A172 (cell line): ENCODE measurements at places on chromosomes 6 and 20. TPM values are rescaled to one million over a fixed set of nuclear protein-coding genes. Genes with fewer than 3 reads are reported as not detected.
A peak's percentile ranks its signal among the peaks of the same experiment; 100 is the strongest.

- DNase-seq, result peak; percentile 84
Measured at GRCh38 chr20:25739615-25740320, 43.1 kb upstream of the ZNF337 start.

GRCh38 chr6:72175916-72176315 lies 289.6 kb downstream of the RIMS1 start:
- DNase-seq, result no peak

- no peak for DNase-seq
Measured at GRCh38 chr6:84500726-84501125, 263.7 kb downstream of the TBX18 start.

The EDN1 gene
- total RNA-seq, result 24.0 and 28.5 TPM in 2 replicates

The RBM24 gene
- 13.2 and 14.5 TPM in 2 replicates for total RNA-seq
